ENCODE measurements at places on chromosomes 7 and 10.

- DNase-seq: no peak
Measured at GRCh38 chr10:1100691-1101368, 44.6 kb downstream of the WDR37 start.

- DNase-seq: no peak
Measured at GRCh38 chr7:102132209-102132752, 154.4 kb upstream of the SH2B2 start.

DNA sequence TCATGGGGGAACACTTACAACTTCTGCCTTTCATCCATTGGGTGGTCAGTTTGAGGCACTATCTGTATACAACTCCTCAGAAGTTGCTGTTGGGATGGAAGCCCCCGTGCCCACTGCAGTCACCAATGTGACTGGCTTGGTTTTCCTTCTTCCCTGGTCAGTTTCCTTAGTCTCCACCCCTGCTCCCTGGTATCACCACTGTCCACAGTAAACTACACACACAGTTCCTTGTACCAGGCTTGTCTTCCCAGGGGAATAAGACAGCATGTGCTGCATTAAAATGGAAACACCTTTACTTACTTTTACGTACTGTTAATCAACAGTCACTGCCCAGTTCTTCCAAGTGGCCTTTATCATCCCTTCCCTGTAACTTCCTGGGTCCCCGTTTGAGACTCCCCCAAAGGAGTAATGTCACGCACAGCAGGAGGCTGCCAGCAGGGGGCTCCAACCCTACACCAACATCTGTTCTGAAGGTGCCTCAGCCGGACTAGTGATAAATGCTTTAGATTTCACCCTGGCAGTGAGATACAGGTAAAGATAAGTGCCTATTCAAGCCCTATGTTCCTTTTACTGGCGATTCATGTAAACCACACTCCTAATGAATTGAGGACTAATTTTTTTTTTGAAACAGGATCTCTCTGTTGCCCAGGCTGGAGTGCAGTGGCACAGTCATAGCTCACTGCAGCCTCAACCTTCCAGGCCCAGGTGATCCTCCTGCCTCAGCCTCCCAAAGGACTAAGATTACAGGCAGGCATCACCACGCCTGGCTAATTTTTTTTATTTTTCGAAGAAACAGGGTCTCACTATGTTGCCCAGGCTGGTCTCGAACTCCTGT, 45.3 kb upstream of the PIK3AP1 start:
- DNase-seq: no peak

DNA sequence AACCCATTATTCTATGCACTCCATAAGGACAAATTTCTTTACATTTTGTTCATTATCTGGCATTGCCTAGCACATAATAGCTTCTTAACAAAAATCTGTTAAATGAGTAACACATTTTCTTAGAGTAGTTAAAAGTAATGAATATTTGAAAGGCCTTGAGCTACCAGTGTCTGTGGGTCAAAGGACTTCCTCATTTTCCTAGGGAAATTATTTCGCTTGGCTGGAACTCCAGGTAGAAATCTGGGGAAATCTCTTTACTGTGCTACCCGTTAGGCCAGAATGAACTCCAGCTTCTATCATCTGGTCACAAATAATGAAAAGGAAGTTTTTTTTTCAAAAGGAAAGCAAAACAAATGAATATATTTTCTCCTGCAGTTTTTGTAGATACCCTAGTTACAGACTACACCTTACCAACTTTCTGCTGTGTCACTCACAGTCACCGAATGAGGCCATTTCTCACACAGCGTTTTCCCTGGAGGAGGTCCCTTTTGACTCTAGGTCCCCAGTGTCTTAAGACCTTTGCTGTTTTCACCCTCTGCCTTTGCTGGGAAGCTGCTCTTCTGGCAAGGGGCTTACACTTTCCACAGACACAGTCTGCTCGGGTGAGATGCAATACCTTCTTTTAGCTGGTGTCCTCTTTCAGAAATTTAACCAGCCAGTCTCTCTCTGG, 1.6 kb downstream of the SAMD9L start:
- DNase-seq: no peak

DNA sequence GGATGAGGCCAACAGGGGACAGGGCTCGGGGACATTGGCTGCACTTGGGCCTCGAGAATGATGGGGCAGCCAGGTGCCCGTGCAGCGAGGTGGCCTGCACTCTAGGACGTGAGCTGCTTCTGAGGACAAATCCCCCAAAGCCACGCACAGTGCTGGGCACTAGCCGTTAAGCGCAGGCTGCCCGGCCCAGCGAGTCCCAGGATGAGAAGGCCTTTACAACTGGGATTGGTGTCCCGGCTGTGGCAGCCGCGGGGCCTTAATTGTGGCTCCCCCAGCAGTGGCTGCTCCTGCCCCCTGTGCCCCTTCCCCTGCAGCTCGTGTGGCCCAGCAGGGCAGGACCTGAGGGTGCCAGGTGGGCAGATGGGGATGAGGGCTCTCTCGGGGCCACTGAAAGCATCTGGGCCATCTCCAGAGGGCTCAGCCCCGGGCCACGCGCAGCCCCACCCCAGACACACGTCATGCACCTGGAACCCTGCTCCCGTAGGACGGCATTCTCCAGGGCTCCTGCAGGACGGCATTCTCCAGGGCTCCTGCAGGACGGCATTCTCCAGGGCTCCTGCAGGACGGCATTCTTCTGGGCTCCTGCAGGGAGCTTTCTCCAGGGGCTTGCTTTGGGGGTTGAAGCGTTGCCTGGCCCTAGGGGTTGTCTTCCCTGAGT, 6.6 kb downstream of the PWWP2B start:
- DNase-seq: no peak

- no peak for DNase-seq
Measured at GRCh38 chr10:69410487-69410886, 6.2 kb downstream of the TACR2 start.

GRCh38 chr7:157219154-157219553, 80.4 kb downstream of the UBE3C start:
- DNase-seq: no peak

Data from cortex of kidney (tissue), 1 donor.